ENCODE measurements at places on chromosomes 11 and 22. TPM values are rescaled to one million over a fixed set of nuclear protein-coding genes. Genes with fewer than 3 reads are reported as not detected.

GRCh38 chr11:17077240-17077519 lies 287 bp downstream of the RPS13 start:
- DNase-seq = no peak

GRCh38 chr11:110971140-110971539 lies 258.9 kb upstream of the ARHGAP20 start:
- no peak for DNase-seq

GRCh38 chr11:5841797-5842196 lies at the start of gene OR52E6:
OR52E6 (minus strand) TSS chr11:5841897; CDS start chr11:5841897, 0 bp downstream.
- DNase-seq = no peak

GRCh38 chr11:84234011-84234410 lies 947.8 kb upstream of the CCDC90B start:
- no peak for DNase-seq

DNA sequence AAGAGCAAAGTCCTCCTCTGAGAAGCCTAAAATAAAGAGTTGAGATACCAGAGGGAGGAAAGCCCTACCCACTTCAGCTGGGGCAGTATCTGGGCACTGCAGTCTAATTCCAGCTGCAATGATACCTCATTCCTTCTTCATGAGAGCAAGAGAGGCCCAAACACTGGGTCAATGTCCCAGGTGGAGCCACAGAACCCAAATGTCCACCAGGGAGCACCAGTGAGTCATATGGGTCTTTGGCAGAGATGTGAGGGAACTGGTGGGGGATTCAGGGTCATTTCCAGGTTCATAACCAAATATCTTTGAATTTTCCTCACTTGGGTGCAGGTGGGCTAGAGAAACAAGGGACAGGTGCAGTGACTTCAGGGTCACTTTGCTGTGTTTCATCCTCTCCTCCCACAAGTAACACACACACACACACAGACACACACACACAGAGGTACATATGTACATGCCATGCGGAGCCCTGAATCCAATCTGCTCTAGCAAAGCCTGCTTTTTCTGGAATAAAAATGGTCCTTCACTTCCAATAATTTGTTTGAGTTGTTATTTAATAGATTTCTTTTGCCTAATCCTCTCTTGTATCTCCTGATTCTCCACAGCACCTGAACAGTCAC lies 585.4 kb downstream of the SOX6 start:
- DNase-seq = peak; percentile 42

GRCh38 chr11:66443602-66444001 lies 5.0 kb upstream of the MRPL11 start:
- DNase-seq = no peak

DNA sequence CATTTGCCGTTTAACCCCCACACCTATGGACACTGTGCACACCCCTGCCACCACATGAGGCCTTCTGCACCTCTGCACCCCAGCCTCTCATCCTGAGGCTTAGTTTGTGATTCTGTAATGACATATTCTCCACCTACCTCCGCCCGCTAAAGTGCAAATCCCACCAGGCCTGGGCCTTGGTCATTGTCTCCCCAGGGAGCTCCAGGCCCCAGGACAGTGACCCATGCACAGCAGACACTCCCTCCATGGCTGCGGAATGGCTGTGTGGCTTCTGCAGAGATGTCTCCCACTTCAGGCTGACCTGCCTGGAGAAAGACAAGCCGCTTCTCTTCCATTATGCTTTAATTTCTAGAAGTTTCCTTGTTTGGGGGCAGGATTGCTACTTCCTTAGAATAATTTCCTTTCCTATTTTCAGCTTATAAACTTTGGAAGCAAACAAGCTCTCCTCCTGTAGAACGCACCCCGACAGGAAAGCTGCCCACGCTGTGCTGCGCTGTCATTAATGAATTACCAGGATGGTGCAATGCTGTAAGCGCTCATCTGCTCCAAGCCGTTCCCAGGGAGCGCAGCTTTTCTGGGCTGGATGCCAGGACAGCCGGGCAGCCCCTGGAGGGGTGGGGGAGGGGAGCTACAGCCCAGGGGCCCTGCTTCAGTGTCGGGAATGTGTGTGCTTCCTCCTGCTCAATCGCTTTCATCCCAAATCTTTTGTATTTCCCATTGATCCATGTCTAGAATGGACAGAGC lies 618.0 kb downstream of the BRD1 start:
- DNase-seq = no peak

GRCh38 chr22:37907036-37907954 lies 1.2 kb downstream of the MICALL1 start:
- no peak for DNase-seq

DNA sequence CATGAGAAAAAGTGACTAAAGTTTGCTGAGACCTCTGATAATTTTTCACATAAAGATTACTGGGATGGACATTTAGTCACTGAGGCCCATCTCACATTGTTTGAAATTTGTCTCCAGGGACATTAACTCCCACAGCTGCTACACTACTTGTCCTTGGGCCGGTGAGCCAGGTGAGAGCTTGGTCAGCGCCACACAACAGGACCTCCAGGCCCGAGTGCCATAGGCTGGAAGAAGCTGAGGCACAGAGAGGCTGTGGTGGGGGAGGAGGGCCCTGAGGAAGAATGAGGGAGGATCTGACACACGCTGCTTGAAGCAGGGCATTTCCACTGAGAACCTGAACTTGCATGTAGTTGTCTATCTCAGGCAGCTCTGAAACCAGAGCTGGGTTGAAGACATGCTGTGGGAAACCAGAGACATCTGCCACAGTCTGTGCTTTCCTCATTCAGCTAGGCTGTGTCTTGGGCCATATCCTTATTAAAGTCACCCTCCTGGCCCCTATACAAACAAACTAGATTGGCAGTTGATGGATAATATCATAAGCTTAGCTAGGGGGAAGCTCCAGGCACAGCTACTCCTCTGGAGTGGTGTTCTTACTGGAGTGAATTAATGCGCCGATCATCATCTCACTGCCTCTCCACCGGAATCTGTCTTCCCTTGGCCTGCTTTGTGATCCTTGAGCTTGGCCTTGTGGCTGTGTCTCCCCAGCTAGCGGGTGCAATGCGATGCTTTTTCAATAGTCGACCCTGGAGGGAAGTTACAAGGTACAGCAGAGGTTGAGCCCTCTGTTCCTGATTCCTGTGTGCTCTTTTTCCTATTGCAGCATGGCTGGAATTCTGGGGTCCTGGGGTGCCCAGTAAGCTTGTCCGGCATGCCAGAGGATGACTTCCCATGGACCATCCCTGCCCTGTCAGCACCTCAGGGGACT lies 225.3 kb upstream of the B3GAT1 start:
- DNase-seq = no peak

DNA sequence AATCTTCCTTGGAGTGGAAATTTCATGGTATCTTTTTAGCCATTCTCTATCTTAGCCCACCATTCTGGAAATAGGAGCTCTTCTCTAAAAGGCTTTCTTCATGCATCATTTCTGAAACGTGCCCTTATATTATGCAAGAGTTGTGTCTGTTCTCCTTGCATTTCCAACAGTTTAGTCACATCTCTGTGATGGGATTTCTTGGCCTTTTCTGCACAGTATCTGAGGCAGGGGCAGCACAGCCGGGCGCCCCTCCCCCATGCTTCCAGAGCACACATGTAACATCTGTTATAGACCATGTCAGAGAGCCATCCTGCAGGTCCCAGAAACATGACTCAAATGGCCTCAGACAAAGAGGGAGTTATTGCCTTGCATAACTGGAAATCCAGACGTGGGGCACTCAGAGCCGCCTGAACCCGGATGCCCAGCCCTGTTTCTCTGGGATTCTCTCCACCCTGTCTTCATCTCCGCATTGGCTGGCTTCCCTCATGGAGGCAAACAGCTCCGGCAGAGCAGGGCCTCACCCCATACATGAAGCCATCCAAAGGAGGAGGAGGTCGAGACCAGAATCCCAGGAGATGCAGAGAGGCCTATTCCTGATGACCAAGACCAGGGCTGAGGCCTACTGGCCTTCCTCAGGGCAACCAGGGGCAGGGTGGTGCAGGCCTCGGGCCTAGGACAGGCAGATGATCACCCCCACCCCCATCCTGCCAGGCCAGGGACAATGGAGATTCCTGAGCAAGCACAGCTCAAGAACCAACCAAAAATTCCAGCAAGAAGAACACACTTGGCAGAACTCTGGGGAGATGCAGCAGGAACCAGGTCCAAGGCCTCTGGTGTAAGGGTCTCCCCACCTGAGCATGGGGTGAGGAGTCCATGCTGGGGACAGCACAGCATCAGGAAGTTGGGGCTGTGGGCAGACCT lies 61.3 kb downstream of the IGLL5 start:
- no peak for DNase-seq

- DNase-seq = no peak
Measured at GRCh38 chr11:97140885-97141494, 751.2 kb downstream of the JRKL start.

DNA sequence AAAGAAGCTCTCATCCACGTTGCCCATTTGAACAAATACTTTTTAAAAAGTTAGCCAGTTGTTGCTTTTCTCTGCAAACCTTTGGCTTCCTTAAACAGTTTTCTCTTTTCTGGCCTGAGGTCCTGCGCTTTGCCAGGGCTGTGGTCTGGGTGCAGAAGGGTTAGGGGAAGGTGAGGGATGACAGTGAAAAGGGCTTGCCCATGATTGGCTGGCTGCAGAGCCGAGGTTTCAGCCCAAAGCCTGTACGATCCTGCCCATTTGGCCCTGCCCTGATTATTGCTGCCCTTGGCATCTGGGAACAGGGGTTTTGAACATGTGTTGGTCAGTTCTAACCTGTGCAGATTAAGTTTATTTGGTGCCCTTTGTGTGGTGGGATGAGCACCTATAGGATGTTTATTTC lies 1.5 kb downstream of the INCENP start:
- DNase-seq = no peak

- no peak for DNase-seq
Measured at GRCh38 chr22:36201630-36202319, at the start of gene APOL4. APOL4 (minus strand) TSS chr22:36201809; CDS start chr22:36201734, 75 bp downstream.

The SAA2 gene
- total RNA-seq = 335 TPM

The GSTT2 gene
- not detected for total RNA-seq

The CATSPERZ gene
- not detected for total RNA-seq

The KCNC1 gene
- total RNA-seq = not detected

The RASSF10 gene
- total RNA-seq = 0.19 TPM
